AG04449 (cell line): ENCODE measurements at places on chromosomes 5 and 9.

- no peak for DNase-seq
These were observed 64.2 kb downstream of the PCA3 start for GRCh38 chr9:76828447-76828846.

GRCh38 chr5:58156361-58156760, 303.5 kb downstream of the PLK2 start:
- DNase-seq: no peak

- DNase-seq: no peak
These were observed 2.2 kb downstream of the LHX3 start for GRCh38 chr9:136202454-136203407.

GRCh38 chr5:167001246-167001645, 1290.2 kb upstream of the WWC1 start:
- no peak for DNase-seq

GRCh38 chr5:65047948-65048690, 279.4 kb downstream of the CWC27 start:
- DNase-seq: no peak

GRCh38 chr9:85224729-85225128, 517.0 kb downstream of the AGTPBP1 start:
- peak; percentile 67 for DNase-seq

DNA sequence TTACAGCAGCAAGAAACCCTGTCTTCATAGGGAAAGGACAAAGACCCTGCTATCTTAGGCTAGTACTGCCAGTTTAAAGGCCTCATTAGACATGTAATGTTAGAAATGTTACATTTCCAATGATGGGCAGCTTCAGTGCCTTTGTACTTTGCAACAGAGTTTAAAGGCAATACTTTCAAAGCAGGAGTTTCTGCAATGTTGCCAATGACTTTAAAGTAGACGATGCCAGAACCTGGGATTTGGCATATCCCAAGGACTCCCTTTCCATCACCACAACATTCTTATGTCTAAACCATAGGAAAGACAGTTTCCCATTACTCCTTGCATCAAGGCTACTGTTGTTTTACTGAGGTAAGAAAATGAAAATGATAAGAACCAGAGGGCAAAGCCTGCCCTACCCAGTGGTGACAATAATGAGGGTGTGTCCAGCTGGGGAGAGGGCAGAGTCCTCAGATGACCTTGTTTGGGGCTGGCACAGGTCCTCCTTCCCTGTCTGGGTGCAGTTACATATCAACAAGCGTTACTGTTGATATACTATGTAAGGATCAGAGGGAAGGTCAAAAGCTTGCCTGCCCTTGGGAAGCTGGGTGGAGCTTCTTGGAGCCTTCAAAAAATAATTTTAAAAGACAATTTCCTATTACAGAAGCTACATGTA, 27.5 kb upstream of the MLANA start:
- no peak for DNase-seq

DNA sequence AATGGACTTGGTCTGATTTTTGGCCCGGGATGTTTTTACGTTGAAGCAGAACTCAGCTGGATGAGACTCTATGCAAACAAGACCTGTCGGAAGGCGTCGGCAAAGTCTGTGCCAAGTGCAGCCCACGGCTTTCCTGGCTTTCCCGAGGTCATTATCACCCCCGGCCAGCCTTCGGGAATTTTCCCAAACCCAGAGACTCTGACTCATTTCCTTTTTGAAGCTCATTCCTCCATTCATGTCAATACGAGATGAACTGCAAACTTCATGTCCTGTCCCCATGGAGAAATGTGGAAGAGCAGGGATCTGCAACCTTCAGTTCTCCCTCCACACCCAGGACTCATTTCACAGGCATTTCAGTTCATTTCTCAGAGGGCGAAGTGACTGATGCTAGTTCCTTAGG, 95.3 kb downstream of the IRX2 start:
- DNase-seq: no peak

- no peak for DNase-seq
These were observed 23.1 kb upstream of the FOXD1 start for GRCh38 chr5:73471654-73472053.

GRCh38 chr9:91604451-91605179, 181.0 kb upstream of the NFIL3 start:
- no peak for DNase-seq

DNA sequence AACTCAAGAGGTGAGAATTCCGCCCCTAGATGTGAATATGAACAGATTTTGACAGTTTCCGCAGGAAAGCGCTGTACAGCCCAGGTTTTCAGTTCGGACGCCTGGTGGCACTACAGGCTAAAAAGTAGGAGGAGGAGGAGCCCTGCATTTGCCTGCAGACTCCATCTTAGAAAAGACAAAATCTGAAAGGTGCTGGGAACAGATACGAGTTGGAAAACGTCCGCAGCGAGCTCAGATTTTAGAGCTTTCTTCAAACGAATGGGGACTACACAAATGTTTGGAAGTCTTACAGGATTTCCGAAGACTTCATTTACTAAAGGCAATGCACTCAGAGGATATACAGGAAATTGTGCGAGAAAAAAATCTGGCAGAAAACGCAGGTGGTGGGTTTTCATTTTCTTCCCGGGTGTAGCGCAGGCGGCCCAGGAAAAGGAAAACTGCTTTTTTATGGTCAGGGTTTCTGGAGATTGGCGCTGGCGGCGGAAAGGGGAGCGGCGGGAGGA, 9.9 kb upstream of the PCDHB2 start:
- no peak for DNase-seq

DNA sequence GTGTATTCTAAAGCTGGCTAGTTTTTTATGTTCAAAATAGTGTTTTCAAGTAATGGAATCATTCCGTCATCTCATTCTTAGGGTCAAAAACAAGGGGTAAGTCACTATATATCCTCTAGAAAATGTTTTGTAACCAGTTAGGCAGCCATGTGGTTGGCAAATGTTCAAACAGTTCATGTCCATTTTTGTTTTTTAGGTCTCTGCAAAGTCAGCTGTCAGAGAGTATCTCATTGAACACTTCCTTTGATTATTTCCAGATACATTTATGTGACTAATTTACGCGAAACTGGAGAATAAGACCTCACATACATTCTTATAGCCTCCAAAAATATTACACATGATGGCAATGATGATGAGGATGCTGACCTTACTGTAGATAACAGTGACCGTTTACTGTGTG, 50.4 kb downstream of the TRIO start:
- no peak for DNase-seq

GRCh38 chr5:11075035-11075805, 314.2 kb upstream of the DAP start:
- no peak for DNase-seq

DNA sequence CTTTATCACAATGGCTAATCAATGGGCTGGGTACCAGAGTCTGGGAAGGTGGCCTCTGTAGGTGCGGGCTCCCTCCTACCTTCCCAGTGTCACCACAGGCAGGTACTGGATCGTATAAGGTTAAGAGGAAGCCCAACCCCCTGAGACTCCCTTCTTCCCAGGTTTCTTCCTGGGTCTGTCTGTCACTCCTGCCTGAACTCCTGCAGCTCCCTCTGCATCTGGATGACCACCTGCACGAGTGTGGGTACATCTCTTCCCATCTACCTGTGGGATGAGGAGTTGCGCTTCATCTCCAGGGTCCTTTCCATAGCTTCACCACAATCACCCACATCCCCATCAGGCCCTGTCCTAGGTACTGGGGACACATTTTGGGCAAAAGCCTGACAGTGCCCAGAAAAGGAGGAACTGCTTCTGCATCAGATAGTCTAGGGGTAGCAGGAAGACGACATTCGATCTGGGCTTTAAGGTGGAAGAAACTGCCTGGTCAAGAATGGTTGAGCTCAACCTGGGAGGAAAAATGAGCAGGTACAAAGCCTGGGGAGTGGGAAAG, 112.2 kb upstream of the ALDH1B1 start:
- DNase-seq: no peak

DNA sequence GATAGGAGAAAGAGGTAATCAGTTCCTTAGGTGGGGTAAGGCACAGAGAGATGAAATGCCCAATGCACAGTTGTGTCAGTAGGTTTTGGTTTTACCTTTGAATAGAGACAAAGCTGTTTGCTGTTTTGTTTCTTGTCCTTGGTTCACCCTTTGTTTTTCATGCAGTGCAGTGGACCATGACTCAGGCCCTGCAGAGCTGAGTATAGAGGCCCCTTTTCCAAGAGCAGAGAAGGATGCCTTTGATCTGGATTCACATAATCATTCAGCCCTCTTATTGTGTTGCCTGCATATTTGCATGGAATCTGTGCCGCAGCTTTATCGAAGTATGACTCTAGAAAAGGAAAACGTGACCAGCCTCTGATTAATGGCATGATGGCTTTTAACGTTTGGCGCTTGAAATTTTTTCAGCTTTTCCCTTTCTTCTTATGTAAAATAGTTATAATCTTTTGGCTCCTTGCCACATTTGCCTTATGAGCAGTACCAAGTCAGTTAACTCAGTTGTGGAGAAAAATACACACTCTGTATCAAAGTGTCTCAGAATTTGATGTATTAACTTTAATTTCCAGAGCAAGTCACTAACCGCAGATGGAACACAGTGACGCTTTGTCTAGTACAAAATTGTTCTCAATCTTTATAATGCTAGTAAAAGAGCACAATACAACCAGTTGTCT, 197.6 kb downstream of the KDM4C start:
- DNase-seq: no peak

DNA sequence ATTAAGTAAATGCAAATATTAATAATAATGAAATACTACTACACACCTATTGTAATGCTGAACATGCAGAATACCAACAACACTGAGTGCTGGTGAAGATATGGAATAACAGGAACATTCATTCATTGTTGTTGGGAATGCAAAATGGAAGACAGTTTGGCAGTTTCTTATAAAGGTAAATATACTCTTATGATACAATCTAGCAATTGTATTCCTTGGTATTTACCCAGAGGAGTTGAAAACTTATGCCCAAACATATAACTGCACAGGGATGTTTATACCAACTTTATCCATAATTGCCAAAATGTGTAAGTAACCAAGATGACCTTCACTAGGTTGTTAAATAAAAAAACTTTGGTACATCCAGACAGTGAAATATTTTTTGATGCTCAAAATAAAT, 636.8 kb downstream of the PRR16 start:
- DNase-seq: no peak

- no peak for DNase-seq
These were observed 65.4 kb upstream of the SLC1A1 start for GRCh38 chr9:4424891-4425290.

DNA sequence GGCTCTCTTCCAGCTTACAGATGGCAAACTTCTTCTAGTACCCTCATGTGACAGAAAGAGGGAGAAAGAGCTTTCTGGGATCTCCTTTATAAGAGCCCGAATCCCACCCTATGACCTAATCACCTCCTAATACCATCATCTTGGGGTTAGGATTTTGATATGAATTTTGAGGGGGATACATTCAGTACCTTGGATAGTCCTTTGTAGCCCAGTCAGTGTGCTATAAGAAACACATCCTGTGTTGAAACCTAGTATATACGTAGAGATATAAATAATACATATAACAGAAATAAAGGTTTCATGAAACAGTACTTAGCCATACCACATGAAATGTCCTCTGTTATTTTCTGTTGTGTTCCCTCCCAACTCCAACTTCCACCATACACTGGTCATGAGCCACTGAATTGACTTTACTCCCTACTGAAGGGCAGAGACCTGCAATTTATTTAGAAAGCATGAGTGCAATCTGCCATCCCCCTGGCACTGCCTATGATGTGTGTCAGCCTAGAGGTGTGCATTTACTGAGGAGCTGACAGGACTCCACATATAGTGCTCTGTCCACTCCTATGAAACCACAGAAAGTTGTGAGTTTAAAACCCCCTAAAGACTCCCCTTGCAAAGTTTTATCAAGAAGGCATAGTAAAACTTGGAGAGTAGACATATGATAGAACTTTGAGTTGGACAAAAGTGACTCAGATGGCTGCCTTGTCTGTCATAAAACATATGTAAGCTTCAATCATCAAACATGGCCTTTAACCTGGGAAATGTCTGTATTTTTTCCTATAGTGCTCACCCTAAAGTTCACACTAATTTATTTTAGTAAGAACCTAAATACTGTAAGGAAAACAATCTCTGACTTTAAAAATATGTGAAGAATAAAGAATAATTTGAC, 12.8 kb downstream of the PIP5K1B start:
- DNase-seq: no peak

GRCh38 chr9:34862836-34863235, 95.2 kb upstream of the PHF24 start:
- DNase-seq: no peak

DNA sequence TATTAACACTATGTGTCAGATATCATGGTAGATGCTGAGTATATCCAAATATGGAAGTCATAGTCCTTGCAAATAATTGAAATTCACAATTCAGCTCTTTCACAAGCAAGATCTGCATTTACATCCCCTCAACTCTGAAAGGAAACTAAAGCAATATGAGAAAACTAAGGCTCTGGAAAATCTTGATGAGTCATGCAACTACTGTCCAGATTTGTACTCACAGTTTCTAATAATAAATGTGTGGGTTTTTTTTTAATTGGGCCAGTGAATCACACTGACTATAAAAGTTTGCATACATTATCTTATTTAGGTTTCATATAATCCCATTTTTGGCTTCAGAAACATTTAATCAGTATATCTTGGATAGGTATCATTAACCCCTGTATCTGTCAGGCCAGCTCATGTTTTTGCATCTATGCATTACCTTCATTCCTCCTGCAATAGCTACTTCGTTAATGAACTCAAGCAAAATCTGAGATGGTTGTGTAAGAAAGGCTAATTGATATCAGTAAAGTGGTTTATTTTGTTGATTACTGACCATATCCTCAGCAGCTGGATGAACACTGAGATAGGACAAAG, 58.7 kb upstream of the PRR16 start:
- peak; percentile 59 for DNase-seq

GRCh38 chr9:134640506-134641172, 964 bp upstream of the COL5A1 start:
- no peak for DNase-seq

DNA sequence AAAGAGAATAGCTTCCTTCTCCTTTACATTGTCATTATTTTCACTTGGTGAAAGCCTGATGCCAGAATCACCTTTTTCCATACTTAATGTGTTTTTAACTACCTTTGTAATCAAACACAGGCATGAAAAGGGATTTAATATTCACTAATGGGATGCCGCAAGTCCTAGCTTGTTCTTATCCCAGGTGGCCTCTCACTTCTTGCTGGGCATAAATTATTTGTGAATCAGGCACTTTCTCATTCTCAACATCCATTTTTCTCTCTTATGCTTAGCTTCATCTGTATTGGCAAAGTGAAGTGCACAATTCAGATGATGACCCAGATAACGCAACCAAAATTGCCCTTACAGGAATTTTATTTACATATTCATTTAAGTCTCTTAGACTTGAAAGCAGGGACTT, 10.9 kb downstream of the ACTL7B start:
- no peak for DNase-seq
